HepG2 (cell line): ENCODE measurements at places on chromosomes 5 and 9.

DNA sequence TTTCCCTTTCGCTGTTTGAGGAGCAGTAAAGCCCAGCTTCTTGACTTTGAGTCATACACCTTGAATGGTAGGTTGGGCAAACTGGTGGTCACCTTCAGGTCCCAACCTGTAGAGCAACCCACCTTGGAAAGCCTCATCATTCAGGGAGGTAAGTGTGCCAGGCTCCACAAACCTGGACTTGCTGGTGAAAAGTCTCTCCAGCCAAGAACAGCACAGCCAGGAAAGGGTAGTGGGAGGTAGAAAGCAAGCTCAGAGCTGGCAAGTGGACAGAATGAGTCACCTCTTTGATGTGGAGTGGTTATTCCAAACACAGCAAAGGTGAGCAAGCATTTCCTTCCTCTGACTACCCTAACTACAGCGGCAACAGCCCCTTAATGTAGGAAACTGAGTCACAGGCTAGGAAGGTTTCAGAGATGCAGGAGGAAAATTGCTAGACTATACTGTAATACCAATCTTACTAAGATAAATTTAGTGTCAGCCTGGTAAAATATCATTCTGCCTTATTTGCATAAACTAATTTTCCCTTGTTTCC is 117.5 kb upstream of the MTAP start:
- DNase-seq: peak; percentile 57

GRCh38 chr5:107104040-107104995 is 566.4 kb downstream of the EFNA5 start:
- no peak for DNase-seq

GRCh38 chr5:169606279-169606678 is 22.7 kb downstream of the SPDL1 start:
- DNase-seq: no peak

DNA sequence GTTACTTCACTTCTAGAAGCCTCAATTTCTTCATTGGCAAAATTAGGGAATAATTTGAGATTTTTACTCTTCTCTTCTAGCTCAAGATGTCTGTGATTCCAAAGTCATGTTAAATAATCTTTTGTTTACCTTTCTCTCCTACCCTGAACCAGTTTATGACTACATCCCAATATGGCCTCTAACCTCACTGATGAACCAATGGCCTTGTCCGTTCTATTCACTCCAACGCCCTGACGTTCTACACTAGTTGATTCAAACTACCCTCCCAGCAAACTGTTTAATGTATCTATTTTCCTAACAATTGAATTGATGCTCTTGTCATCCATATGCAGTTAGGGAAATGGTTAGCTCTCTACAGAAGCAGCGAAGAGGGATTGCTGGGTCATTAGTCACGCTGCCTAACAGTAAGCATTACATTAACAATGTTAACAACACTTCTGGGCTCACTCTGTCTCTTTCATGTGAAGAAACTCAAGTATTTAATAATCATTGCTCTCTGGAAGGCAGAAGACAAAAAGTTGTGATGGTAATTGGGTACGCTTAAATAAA is 38.0 kb downstream of the RAPGEF1 start:
- no peak for DNase-seq

DNA sequence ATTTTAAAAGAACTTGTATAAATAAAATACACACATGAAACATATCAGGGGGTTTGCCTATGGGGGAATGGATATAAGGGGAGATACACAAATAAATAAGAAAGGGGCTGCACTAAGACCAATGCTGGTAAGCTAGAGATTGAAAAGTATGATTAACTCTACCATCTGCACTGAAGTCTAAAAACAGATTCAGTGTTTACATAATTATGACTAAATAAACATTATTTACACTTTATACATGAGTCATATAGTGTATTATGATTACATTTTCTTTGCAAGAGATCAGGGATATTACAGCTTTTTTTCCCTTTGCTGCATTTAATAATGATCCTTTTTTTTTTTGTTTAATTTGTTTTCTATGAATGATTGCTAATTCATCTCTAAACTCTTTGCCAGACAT is 367.9 kb downstream of the TMEM38B start:
- DNase-seq: no peak

GRCh38 chr5:154179846-154180710 is 10.5 kb upstream of the GALNT10 start:
- DNase-seq: peak; percentile 60

DNA sequence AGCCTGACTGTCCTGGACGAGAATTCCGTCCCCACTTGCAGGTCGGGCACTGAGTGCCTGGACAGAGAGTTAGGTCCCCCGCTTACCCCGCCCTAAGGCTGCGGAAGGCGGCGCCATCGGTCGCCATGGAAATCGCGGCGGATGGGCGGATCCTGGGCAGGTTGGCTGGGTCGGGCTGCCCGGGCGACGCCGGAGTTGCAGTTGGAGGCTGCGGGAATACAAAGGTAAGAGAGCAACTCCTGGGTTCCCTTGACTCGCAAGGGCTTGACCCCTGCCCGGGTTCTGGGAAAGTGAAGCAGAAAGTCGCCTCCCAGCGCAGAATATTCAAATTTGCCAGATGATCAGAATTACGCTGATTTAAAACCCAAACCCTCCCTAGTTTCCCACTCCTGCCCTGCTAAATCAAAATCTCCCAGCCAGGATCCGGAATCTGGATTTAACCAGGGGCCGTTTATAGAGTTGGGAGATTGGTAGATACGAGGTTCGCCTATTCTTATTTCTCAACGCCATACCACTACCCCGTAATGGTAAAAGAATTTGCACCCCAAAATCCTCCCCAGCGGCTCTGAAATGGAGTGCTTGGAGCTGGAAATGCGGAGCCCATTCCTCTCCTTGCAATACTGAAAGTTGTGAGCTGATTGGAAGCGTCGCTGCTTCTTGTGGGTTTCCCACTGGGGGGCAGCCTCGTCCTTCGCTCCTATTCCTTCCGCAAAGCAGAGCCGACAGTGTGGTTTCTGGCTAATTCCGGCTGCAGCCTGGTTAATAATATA is 156.4 kb upstream of the RASEF start:
- DNase-seq: peak; percentile 77
